ENCODE measurements at places on chromosomes 16 and 17. TPM values are rescaled to one million over a fixed set of nuclear protein-coding genes. Genes with fewer than 3 reads are reported as not detected.

GPS2 gene
- total RNA-seq, result 95.3 TPM

KRT28 gene
- not detected for total RNA-seq

VEZF1 gene
- 40.8 TPM for total RNA-seq

CHST4 gene
- not detected for total RNA-seq

SOST gene
- total RNA-seq, result not detected

CYTH1 gene
- total RNA-seq, result 62.9 TPM

ALDH3A2 gene
- 197 TPM for total RNA-seq

ZNF276 gene
- 18.5 TPM for total RNA-seq

ABI3 gene
- not detected for total RNA-seq

MC1R gene
- 6.5 TPM for total RNA-seq

AANAT gene
- total RNA-seq, result 0.26 TPM

STXBP4 gene
- 5.5 TPM for total RNA-seq

PRAC1 gene
- total RNA-seq, result not detected

ZNF750 gene
- not detected for total RNA-seq

PPP1R1B gene
- not detected for total RNA-seq

RAPGEFL1 gene
- 3.4 TPM for total RNA-seq

RNF222 gene
- not detected for total RNA-seq

DCTN5 gene
- 69.1 TPM for total RNA-seq

WNT3 gene
- total RNA-seq, result 4.2 TPM

DCXR gene
- total RNA-seq, result 87.6 TPM

TTLL6 gene
- 0.95 TPM for total RNA-seq

VMP1 gene
- total RNA-seq, result 126 TPM

SCGB1C2 gene
- total RNA-seq, result not detected

TBX6 gene
- total RNA-seq, result 0.25 TPM

RRAD gene
- total RNA-seq, result 25.4 TPM

TRIM25 gene
- 65.7 TPM for total RNA-seq

ARHGAP44 gene
- total RNA-seq, result 2.8 TPM

SMARCD2 gene
- total RNA-seq, result 50.2 TPM

CCL1 gene
- not detected for total RNA-seq

IRX5 gene
- total RNA-seq, result 2.2 TPM

RHBDL3 gene
- total RNA-seq, result 5.5 TPM

ABCA6 gene
- total RNA-seq, result not detected

AP2B1 gene
- 140 TPM for total RNA-seq

SDR42E2 gene
- total RNA-seq, result not detected

CDH5 gene
- total RNA-seq, result 0.23 TPM

KRT25 gene
- total RNA-seq, result not detected

OSGIN1 gene
- total RNA-seq, result 26.7 TPM

PNMT gene
- 0.20 TPM for total RNA-seq

WFDC1 gene
- total RNA-seq, result not detected

TBC1D3C gene
- total RNA-seq, result 0.07 TPM

OR3A3 gene
- not detected for total RNA-seq

NHLRC4 gene
- total RNA-seq, result 0.15 TPM

CCDC144A gene
- 1.2 TPM for total RNA-seq

DNAH2 gene
- 0.03 TPM for total RNA-seq

AGRP gene
- not detected for total RNA-seq

CDH13 gene
- not detected for total RNA-seq

PLA2G15 gene
- 14.2 TPM for total RNA-seq

OTOP3 gene
- total RNA-seq, result not detected

ZNF205 gene
- total RNA-seq, result 10.8 TPM

ADAD2 gene
- total RNA-seq, result not detected

CLDN6 gene
- total RNA-seq, result 0.24 TPM

SLC12A3 gene
- total RNA-seq, result not detected

COPRS gene
- 157 TPM for total RNA-seq

SSTR5 gene
- total RNA-seq, result 0.49 TPM

GRIN2A gene
- total RNA-seq, result 0.02 TPM

KRT24 gene
- total RNA-seq, result not detected

CA5A gene
- total RNA-seq, result not detected

RHBDL1 gene
- total RNA-seq, result 1.4 TPM

GGT6 gene
- total RNA-seq, result not detected

FOXL1 gene
- total RNA-seq, result 1.2 TPM

All from A549 treated with GW870086 at 1 μM for 4 hours (cell line).